Foreskin keratinocyte (primary cell): ENCODE measurements at places on chromosomes 11 and 22. TPM values are rescaled to one million over a fixed set of nuclear protein-coding genes. Genes with fewer than 3 reads are reported as not detected.

The MTFP1 gene
- polyA plus RNA-seq: 74.0 and 90.2 TPM in 2 replicates

The MRPL40 gene
- polyA plus RNA-seq: 63.8 and 69.4 TPM in 2 replicates

DNA sequence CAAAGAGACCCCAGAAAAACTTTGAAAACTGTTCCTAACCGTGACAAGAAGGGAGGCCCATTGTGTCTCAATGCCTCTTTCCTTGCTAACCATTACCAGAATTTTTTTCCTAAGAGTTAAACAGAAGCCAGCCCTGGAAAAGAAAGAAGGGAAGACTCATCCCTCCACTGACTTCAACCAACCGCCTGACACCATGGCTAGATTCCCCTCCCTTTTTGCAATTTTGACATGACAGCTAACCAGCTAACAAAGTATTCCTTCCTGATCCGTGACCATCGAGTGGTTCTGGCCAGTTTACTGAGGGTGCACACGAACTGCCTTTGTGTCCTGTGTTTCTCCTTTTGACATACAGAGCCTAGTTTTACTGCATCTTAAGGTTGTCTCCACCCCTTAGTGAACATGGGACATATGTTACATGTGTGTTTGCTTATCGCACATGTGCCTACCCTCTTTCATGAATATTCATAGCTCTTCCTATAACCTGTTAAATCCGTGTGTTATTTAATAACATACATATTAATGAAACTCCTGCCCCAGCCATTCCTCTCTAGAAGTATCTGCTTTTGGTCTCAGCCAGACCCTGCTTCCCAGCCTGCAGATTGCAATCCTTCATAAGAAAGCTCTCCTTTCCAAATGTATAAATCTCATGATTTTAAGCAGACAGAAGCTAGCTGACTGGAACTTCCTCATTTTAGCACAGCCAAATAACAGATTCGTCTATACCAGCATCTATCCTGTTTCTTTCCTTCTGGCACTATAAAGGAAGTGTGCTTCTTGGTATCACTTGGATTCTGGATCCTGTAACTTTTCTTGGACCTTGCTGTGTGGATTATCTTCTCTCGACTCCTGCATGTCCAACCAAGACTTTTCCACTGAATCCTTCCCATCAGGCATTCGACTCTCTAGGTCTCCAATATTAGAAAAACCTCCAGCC lies 37.8 kb downstream of the RASSF10 start:
- DNase-seq: no peak

The RCN1 gene
- polyA plus RNA-seq: 65.5 and 68.1 TPM in 2 replicates

The MOV10L1 gene
- polyA plus RNA-seq: 0.08 TPM in 1 of 2 replicates, not detected in the other

DNA sequence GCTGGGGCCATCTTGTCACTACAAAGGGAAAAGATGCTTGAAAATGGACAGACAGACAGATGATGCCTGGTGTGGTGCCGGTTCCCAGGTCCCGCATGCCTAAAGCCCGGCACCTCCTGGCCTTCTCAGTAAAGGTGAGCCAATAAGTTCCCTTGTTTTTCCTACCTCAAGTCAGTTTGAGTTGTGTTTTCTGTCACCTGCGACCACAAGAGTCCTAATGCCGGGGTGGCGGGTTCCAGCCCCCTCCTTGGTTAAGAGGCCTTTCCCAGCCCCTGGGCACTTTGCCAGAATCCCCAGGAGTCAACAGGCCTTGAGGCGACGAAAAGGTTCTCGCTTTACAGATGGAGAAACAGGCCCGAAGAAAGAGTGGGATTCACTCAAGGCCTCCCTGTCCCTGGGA lies 9.0 kb downstream of the FGF19 start:
- DNase-seq: no peak

GRCh38 chr22:26556904-26557303 lies 33.0 kb downstream of the TPST2 start:
- DNase-seq: no peak

DNA sequence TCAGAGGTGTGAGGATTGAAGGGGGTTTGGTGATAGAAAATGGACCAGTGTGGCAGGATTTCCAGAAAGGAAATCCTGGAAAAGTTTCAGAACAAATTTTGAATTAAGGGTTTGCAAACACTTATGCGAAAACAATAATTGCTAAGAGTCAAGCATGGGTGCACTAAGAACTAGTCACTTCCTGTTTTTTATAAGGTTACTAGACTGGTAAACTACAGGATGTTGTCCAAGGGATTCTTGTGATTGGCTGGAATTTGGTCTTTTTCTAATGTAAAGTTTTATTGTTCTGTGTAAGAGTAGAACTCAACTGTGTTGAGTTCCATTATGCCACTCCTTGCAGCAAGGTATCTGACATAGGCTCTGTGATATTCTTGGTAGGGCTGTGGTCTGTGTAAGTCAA lies 54.1 kb downstream of the LIF start:
- no peak for DNase-seq

DNA sequence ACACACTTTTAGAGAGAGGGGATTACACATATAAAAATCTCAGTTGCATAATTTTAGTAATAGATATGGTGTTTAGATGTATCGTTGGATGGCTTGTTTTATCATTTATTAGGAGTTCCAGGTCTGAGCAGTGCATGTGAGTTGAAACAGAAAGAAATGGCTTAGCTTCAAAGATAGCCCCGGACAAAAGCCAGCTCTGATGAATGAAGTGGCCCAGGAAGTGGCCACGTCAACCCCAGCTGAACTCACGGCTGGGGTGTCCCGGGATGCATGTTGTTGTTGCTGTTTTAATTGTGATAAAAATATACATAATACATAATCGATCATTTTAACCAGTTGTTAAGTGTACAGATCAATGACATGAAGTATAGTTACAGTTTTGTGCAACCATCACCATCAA lies 1513.6 kb downstream of the BRD1 start:
- no peak for DNase-seq

The GPHA2 gene
- polyA plus RNA-seq: 0.27 TPM in 1 of 2 replicates, not detected in the other

DNA sequence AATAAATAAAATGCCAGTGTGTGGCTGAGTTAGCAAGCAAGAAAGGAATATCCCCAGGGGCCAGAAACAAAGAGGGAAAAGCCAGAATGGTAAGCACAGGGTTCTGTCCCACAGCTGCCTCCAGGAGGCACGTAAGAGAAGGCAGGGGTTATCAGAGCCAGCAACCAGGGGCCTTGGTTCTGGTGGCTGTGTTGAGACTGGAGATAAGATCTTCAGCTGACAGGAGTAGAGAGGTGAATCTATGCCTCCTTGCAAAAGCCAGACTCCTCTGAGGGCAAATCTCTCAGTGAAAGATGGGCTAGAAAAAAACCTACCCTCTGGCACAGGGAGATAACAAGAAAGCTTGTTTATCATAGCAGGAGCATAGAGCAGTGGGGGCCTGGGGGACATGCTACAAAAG lies 29.8 kb upstream of the NFAM1 start:
- no peak for DNase-seq

- peak; percentile 16 for DNase-seq
These were observed 650 bp downstream of the PPM1F start for GRCh38 chr22:21951931-21952465.

- DNase-seq: peak; percentile 40
These were observed 24.2 kb upstream of the TMEM123 start for GRCh38 chr11:102476812-102477211.

The CNTN5 gene
- polyA plus RNA-seq: not detected in 2 replicates

- DNase-seq: no peak
These were observed 17.6 kb downstream of the SELENOO start for GRCh38 chr22:50218153-50218995.

DNA sequence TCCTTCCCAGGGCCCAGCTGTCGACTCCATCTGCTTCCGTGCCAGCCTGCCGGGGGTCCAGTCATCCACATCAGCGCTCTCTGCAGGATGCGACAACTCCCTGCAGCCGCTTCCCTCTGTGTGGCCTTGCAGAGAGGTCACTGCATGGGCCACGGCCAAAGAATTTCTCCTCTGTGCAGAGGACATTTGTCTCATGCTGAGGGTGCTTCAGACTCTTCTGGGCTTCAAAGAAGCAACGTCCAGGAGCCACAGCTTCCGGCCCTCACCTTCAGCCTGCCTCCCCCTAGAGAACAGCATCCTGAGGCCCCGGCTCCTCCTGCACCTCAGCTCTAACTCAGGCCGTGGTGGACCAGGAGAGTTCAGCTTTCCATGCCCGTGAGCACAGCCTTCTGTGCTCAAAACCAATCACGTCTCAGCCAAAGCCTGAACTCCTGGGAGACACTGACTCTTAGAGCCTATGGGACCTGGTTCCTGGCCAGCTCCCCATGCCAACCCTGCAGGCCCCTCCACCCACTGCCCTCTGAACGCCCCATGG lies 258.9 kb downstream of the BRD1 start:
- no peak for DNase-seq
